ENCODE measurements at places on chromosomes 5 and 9.

DNA sequence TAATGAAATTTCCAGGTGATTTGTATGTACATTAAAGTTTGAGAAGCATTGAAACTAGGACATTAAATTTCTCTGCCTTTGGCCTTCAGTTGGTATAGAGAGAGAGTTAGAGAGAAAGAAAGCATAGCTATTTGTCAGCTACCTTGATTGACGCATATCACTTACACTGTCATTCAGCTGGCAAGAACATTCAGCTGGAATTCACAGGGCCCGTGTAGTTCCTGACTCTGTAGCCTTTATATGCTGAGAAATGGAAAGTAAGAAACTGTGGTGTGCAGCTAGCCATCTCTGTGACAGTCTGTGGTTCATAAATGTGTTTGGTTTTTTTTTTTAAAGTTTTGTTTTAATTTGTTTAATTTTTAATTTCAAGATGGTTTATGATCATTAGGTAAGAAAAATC is 58.9 kb downstream of the DMXL1 start:
- no peak for DNase-seq

DNA sequence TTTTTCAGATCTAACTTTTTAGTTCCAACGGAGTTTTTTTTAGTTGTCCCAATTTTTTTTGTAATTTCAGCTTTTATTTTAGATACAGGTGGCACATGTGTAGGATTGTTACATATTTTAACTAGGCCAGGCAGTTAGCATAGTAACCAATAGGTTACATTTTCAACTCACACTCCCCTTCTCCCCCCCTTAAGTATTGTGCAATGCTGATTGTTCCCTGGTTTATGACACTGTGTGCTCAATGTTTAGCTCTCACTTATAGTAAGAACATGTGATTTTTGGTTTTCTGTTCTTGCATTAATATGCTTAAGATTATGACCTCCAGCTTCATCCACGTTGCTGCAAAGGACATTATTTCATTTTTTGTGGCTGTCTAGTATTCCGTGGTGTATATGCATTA is 503.2 kb downstream of the CDH9 start:
- DNase-seq, result no peak

DNA sequence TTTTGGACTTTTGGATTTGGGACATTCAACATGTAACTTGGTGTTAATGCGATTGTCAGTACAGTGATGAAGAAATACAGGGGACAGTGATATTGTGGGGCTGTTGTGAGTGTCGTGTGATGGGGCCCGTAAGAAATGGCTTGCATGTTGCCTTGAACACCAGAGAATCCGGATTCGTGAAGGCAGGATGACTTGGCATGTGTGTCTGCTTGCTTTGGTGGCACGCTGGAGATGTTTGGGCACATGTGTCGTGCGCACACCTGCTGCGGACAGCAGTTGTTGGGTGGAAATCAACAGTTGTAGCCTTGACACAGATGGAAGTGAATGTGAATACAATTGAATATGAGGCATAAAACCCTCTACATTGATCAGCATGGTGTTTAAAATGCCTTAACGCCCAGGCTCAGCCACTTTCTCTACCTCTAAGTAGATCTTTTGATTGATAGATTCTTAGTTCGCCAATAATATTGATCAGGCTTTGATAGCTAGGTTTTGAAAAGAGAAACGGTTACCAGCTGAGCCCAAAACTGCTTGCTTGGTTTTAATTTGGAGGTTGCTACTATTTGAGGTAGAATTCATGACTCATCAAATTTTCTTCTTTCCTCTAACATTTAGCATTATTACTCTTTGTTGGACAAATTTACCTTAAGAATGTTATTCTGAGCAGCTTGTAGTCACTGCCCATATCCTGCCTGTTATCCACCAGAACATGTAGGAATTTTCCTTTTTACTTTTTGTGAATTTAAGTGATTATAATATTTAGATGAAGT is 94.4 kb downstream of the TRIO start:
- DNase-seq, result no peak

GRCh38 chr9:12759761-12760160 is 15.1 kb upstream of the LURAP1L start:
- no peak for DNase-seq

Measured in NCI-H187 (cell line).